ENCODE measurements at places on chromosomes 7 and 10.

DNA sequence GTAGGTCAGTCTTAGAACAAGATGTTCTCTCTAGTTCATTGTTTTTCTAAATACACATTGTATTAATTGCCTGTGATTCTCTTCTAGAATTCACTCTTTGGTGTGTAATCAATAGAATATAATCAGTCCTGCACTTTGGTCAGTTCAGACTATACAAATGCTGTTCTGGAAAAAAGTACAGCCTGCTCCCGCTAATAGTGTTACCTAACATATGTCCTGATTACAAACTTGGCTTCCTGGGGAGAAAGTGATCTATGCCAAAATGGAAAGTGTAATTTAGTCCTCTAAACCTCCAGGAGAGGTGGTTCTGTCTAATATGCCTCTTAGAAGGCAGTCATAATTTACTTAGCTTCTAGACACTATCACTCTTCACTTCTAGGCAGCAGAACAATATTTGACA, 215.5 kb downstream of the SEMA3D start:
- no peak for DNase-seq

- peak overlapping the region; percentile 95 for H3K4me3 ChIP-seq
- no peak for DNase-seq
- no peaks in the 10 kb centered on the region for H3K27me3 ChIP-seq
- H3K36me3 ChIP-seq: no peaks in the 10 kb centered on the region
- peaks cover 8% of the 10 kb centered on the region for H3K4me1 ChIP-seq
Measured at GRCh38 chr7:7185371-7185989, 3.1 kb downstream of the C1GALT1 start.

DNA sequence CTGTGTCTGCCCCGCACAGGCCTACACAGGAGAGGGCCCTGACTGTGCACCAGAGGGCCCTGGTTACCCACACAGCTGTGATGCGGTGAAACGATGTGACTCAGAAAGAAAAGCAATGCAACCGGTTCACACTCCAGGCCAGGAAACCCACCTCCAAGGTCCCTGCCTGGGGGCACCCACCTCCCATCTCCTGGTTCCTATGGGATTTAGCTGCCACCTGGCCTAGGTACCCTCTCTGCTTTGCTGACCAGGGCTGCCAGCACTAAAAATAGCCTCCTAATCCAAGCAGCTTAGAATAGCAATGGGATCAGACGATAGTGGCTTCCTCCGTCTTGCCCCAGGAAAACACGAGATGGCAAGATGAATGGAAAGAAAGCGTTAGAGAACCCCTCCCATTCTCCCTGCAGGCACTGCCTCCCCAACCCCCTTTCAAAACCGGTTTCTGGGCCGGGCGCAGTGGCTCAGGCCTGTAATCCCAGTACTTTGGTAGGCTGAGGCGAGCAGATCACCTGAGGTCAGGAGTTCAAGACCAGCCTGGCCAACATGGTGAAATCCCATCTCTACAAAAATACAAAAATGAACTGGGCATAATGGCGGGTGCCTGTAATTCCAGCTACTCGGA, 12.4 kb downstream of the RBP3 start:
- DNase-seq: no peak
- H3K27ac ChIP-seq: no peak overlapping the region
- H3K27me3 ChIP-seq: no peaks in the 10 kb centered on the region

GRCh38 chr7:129427526-129428045, 6.6 kb upstream of the STRIP2 start:
- H3K36me3 ChIP-seq: no peaks in the 10 kb centered on the region
- no peak for DNase-seq
- peaks cover 5% of the 10 kb centered on the region for H3K27me3 ChIP-seq
- no peaks in the 10 kb centered on the region for H3K4me1 ChIP-seq
- H3K4me3 ChIP-seq: no peak overlapping the region

DNA sequence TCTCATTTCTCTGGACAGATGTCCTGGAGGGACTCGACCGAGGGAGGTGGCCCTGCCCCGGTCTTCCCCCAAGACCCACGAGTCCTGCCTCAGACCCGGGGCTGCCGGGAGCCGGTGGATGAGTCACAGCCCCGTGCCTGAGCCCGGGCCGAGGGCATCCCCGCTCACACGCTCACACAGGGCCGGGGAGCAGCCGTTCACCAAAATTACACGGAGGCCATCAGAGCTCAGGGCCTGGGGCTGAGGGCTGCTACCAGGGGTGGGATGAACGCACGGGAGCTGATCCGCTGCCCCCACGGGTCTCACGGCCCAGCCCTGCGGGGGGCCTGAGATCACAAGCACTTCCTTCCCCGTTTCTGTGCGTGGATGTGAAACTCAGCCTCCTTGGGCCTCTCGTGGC, 17.5 kb downstream of the FAM20C start:
- peaks cover 11% of the 10 kb centered on the region for H3K4me1 ChIP-seq
- H3K4me3 ChIP-seq: no peak overlapping the region
- peak overlapping the region; percentile 19 for H3K27ac ChIP-seq
- no peaks in the 10 kb centered on the region for H3K27me3 ChIP-seq

- H3K36me3 ChIP-seq: peaks cover 5% of the 10 kb centered on the region
- peaks cover 11% of the 10 kb centered on the region for H3K4me1 ChIP-seq
- no peak for DNase-seq
Measured at GRCh38 chr10:48444861-48445841, 138.7 kb downstream of the MAPK8 start.

GRCh38 chr10:17586821-17587234, 30.3 kb downstream of the HACD1 start:
- no peaks in the 10 kb centered on the region for H3K4me1 ChIP-seq
- no peak overlapping the region for H3K4me3 ChIP-seq
- H3K36me3 ChIP-seq: no peaks in the 10 kb centered on the region
- no peak overlapping the region for H3K27ac ChIP-seq
- no peaks in the 10 kb centered on the region for H3K27me3 ChIP-seq
- DNase-seq: peak; percentile 19

DNA sequence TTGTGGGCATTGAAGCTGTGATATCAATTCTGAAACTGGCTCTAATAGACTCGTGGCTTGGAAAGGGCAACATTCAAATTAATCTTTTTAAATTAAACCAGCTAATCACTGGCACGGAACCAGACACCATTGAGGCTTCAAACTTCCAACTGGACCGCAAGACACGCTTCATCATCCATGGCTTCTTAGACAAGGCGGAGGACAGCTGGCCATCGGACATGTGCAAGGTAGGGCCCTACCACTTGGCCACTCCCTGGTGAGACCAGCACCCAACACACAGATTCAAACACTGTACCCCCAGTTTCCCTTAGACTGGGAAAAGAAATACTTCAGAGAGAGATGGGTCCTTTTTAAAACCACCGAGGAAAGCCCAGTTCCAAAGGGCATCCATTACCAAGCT, 5.1 kb downstream of the PNLIPRP2 start:
- H3K27me3 ChIP-seq: peaks cover 2% of the 10 kb centered on the region
- DNase-seq: no peak
- no peaks in the 10 kb centered on the region for H3K36me3 ChIP-seq
- no peak overlapping the region for H3K4me3 ChIP-seq
- H3K4me1 ChIP-seq: no peaks in the 10 kb centered on the region

DNA sequence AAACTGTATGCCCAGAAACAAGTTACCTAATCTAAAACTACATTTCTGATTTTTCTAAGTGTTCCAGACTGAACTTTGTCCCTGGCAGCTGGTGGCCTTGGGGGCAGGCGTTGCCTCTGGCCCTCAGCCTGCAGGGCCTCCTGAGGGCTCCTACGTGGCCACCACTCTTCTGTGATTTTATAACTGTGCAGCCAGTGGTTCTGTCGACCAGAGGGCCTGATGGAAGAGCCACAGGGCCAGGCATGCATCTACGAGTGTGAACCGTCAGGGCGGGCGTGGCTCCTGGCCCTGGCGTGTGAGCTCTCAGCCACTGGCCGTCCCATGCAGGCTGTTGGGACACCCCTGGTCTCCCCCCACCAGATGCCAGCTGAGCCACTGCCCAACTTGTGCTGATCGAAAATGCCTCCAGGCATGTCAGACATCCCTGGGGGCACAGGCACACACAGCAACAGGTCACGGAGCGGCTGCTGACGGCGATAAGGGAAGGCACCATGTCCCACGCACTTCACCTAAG, 173.4 kb downstream of the ZMYND11 start:
- H3K36me3 ChIP-seq: peaks cover 13% of the 10 kb centered on the region
- H3K4me3 ChIP-seq: no peak overlapping the region
- peaks cover 4% of the 10 kb centered on the region for H3K4me1 ChIP-seq
- H3K27me3 ChIP-seq: no peaks in the 10 kb centered on the region
- DNase-seq: no peak
- no peak overlapping the region for H3K27ac ChIP-seq

- H3K27me3 ChIP-seq: no peaks in the 10 kb centered on the region
- H3K27ac ChIP-seq: no peak overlapping the region
- no peak overlapping the region for H3K4me3 ChIP-seq
Measured at GRCh38 chr7:134514663-134515062, 12.7 kb upstream of the AKR1B10 start.

- no peak for DNase-seq
- no peak overlapping the region for H3K27ac ChIP-seq
- no peaks in the 10 kb centered on the region for H3K27me3 ChIP-seq
- no peaks in the 10 kb centered on the region for H3K4me1 ChIP-seq
Measured at GRCh38 chr10:66958466-66958865, 32.6 kb downstream of the LRRTM3 start.

GRCh38 chr7:2795906-2796305, 48.2 kb downstream of the GNA12 start:
- H3K27me3 ChIP-seq: no peaks in the 10 kb centered on the region
- H3K4me1 ChIP-seq: peaks cover 3% of the 10 kb centered on the region
- no peak overlapping the region for H3K4me3 ChIP-seq
- no peak for DNase-seq
- H3K27ac ChIP-seq: no peak overlapping the region

- H3K36me3 ChIP-seq: no peaks in the 10 kb centered on the region
- H3K27ac ChIP-seq: no peak overlapping the region
- no peak for DNase-seq
- H3K4me1 ChIP-seq: peaks cover 10% of the 10 kb centered on the region
- no peak overlapping the region for H3K4me3 ChIP-seq
- H3K27me3 ChIP-seq: peaks cover 8% of the 10 kb centered on the region
Measured at GRCh38 chr10:43132867-43133787, 5.1 kb upstream of the CSGALNACT2 start.

GRCh38 chr10:11604865-11605650, 6.4 kb downstream of the USP6NL start:
- H3K27me3 ChIP-seq: no peaks in the 10 kb centered on the region
- DNase-seq: no peak
- no peak overlapping the region for H3K4me3 ChIP-seq
- no peak overlapping the region for H3K27ac ChIP-seq
- H3K4me1 ChIP-seq: peaks cover 13% of the 10 kb centered on the region

GRCh38 chr10:53361281-53361680, 588.7 kb upstream of the MBL2 start:
- H3K36me3 ChIP-seq: no peaks in the 10 kb centered on the region
- H3K27ac ChIP-seq: no peak overlapping the region
- H3K4me3 ChIP-seq: no peak overlapping the region
- H3K27me3 ChIP-seq: no peaks in the 10 kb centered on the region
- no peak for DNase-seq
- no peaks in the 10 kb centered on the region for H3K4me1 ChIP-seq

DNA sequence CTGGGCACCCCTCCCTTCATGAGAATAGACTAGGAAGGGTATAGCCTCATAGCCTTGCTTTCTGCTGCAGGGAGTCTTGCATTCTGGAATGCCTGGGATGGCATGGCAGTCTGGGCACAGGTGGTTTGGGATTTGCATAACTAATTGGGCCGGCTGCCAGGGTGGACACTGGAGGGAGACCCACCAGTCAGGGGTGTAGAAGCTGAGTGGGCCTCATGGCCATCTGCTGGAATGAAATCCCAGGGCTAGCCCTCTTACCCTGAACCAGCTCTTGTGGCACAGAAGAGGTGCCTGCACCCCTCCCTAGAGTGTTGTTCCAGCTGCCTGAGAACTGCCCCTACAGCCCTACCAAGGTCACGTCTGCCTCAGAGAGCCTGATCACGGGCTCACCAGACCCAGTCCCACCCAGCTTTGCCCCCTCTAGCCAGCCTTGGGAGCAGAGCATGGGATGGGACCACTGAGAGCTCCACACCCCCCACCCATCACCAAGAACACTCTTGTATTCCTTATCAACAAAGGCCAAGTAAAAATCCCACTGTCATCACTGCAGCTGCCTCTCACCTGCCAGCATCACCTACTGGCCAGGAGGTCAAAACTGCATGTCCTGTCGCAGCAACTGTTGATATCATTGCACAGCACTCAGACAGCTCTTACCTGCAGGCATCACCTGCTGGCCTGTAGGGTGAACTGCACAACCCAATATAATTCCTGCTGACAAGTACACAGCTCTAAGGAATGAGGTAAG, 148.9 kb downstream of the ZEB1 start:
- no peak overlapping the region for H3K27ac ChIP-seq
- H3K27me3 ChIP-seq: no peaks in the 10 kb centered on the region
- H3K36me3 ChIP-seq: peaks cover 20% of the 10 kb centered on the region

GRCh38 chr7:12422554-12423320, 19.1 kb upstream of the VWDE start:
- no peaks in the 10 kb centered on the region for H3K36me3 ChIP-seq
- no peaks in the 10 kb centered on the region for H3K27me3 ChIP-seq
- no peak overlapping the region for H3K27ac ChIP-seq

GRCh38 chr7:137209151-137209817, 134.2 kb downstream of the PTN start:
- DNase-seq: peak; percentile 12
- H3K27me3 ChIP-seq: no peaks in the 10 kb centered on the region
- no peak overlapping the region for H3K4me3 ChIP-seq
- H3K4me1 ChIP-seq: no peaks in the 10 kb centered on the region
- no peaks in the 10 kb centered on the region for H3K36me3 ChIP-seq

DNA sequence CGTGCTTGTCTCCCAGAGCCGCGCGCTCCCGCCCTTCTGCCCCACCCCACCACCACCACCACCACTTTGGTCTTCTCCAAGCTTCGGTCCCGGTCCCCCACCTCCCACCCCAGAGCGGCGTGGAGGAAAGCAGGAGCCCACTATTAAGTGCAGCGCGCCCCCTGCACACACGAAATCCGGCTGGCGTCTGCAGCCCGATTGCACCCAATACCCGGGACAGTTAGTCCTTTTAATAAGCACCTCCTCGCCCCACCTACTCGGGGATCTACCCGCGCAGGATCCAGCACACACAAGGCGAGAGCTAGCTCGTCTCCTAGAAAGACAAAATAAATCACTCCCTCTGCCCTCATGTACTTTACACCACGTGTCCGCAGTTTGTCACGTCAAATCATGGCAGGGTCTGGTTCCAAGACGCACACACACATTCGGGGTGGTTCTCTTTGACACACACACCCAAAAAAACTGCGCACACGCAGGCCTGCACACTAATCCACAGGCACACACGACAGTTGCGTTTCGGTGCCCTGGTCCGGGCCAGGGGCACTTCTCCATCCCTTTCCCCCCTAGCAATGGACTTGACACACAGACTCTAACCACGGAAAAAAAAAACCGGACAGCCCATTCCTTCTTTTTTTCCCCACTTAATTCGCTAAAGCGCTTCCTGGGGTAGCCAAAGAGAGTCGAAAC, 1.6 kb downstream of the SFMBT2 start:
- H3K27ac ChIP-seq: no peak overlapping the region
- DNase-seq: no peak
- H3K36me3 ChIP-seq: no peaks in the 10 kb centered on the region
- H3K4me3 ChIP-seq: peak overlapping the region; percentile 76
- peaks cover 29% of the 10 kb centered on the region for H3K4me1 ChIP-seq

DNA sequence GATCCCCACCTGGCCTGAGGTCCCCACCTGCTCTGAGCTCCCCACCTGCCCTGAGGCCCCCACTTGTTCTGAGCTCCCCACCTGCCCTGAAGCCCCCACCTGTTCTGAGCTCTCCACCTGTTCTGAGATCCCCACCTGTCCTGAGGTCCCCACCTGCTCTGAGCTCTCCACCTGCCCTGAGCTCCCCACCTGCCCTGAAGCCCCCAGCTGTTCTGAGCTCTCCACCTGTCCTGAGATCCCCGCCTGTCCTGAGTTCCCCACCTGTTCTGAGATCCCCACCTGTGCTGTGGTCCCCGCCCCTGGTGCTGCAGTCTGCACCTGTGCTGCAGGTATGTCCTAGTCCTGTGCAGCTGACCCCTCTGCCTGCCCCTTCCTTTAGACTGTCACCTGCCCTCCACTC, 561.6 kb downstream of the TCERG1L start:
- H3K27ac ChIP-seq: no peak overlapping the region
- H3K4me3 ChIP-seq: no peak overlapping the region
